ENCODE measurements at places on chromosomes 12 and 14. TPM values are rescaled to one million over a fixed set of nuclear protein-coding genes. Genes with fewer than 3 reads are reported as not detected.

DNA sequence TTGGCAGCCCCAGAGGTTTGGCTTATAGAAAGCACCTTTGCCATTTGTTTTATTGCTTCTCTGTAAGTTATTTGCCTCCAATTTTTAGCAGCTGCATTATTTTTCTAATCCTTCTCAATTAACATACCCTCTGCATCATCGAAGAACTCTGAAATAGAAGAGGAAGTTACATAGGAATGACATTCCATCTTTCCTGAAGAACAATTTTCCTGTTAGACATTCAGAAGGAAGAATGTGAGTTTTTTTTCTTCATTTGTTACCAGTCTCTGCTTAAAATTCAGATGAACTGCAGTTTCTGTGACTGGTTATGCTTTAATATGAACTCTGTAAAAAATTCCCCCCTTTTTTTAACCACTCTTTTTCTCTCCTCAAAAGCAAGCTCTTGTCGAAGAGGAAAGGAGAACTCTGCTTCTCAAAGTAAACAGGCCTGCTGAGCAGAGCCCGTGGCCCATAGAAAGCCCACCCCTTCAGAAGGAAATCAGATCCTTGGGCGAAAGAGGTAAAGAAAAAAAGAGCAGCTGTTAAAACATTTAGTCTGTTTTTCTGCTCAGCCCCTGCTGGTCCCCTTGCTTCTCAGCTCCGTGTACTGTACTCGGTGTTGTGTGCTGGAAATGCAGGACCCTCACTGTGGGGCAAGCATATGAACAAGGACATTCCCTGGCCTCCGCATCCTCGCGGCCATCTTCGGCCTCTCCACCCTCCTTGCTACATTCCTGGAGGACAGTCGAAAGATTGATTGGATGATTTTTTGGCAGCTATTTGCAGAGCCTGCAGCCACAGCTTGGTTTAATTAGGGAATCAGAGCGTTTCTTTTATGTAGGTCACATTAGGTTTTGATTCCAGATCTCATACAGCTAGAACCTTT lies 164.4 kb upstream of the LRIG3 start:
- peak; percentile 61 for DNase-seq

DNA sequence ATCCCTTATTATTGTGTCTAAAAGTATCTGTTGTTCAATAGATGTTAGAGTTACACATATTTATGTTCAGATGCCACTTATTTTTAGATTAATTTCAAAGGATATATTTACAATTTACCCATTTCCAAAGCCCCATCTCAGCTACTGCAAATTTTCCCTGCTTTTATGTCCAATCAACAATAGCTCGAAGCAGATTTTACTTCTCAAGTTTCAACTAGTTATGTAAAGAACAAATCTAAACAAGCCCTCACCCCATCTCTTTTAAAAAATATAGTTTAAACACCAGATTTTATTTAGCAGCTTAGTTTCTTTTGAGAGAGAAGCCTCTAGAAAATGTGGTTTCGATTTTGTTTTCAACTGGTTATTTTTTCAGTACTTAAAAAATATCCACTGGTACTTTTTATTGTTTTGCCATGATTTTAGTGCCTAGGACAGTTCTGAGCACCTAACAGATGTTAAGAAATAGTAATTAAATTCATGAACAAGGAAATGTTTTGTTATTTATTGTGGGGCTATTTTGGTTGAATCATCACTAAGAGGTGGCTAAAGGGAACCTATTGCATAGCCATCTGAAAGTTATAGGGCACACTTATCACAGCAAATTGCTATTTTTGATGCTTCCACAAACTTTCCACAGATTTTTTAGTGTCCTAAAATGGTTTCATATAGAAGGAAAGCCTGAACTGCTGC lies 96.2 kb upstream of the BMP4 start:
- no peak for DNase-seq

GRCh38 chr14:22488522-22489243 lies 100.3 kb downstream of the DAD1 start:
- no peak for DNase-seq

GRCh38 chr12:94025756-94026155 lies 122.6 kb upstream of the PLXNC1 start:
- no peak for DNase-seq

Gene OTX2
- total RNA-seq = not detected

DNA sequence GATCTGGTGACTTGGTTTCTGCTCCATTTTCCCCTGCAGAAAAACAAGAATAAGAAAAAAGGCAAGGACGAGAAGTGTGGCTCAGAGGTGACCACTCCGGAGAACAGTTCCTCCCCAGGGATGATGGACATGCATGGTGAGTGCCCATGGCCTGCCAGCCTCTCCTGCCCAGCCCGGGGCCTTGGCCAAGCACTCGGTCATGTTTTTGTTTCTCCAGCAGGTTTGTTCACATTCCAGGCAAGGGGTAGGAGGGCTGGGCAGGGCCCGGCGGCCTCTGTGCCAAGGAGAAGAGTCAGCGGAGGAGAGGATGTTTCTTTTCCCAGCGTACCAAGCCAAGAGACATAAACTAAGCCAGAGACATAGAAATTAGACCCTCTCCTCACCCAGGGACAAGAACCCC lies 13.6 kb downstream of the BCL7A start:
- DNase-seq = no peak

DNA sequence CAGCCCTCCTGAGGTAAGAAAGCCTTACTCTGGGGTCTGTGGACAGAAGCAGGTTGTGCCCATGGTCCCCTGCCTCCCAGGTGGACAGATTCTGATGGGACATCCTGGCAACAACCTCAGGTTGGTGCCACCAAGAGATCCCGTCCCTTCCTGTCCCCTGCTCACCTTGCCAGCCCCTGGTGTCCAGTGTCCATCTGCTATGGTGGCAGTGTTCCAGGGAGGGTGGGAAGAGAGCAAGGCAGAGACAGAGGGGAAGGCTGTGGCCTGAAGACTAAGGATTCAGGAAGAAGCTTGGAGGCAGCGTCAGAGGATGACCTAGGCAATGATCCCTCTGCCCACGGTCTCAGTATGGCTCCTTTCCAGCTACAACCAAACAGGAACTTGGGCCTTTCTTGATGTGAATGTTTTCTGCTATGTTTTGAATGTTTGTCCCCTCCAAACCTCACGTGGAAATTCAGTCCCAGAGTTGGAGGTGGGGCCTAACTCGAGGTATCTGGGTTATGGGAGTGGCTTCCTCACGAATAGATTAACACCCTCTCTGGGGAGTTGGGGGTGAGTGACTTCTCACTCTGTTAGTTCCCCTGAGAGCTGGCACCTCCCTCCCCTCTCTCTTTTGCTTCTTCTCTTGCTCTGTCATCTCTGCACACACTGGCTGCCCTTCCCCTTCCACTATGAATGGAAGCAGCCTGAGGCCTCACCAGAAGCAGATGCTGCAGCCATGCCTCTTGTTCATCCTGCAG lies 26.9 kb downstream of the IQSEC3 start:
- no peak for DNase-seq
